Activated CD8-positive, alpha-beta memory T cell treated with anti-CD3 and anti-CD28 coated beads for 36 hours (primary cell): ENCODE measurements at places on chromosomes 7 and 10. TPM values are rescaled to one million over a fixed set of nuclear protein-coding genes. Genes with fewer than 3 reads are reported as not detected.

The NANOS1 gene
- total RNA-seq, result 0.06 TPM

The ANKRD2 gene
- 0.13 TPM for total RNA-seq

The FFAR4 gene
- not detected for total RNA-seq

The CACNA2D1 gene
- not detected for total RNA-seq

The MICU1 gene
- 24.5 TPM for total RNA-seq

The CUZD1 gene
- 2.2 TPM for total RNA-seq

The MSMB gene
- total RNA-seq, result not detected

The ACSL5 gene
- total RNA-seq, result 56.6 TPM

The KCNIP2 gene
- 1.0 TPM for total RNA-seq
